PC-3 (cell line): ENCODE measurements at places on chromosomes 7 and 10. TPM values are rescaled to one million over a fixed set of nuclear protein-coding genes. Genes with fewer than 3 reads are reported as not detected.

Gene SPDYE2B
- not detected in 2 replicates for total RNA-seq

Gene GPR85
- not detected in 2 replicates for total RNA-seq

GRCh38 chr7:6621195-6622133, 6.1 kb downstream of the ZNF853 start:
- no peaks in the 10 kb centered on the region for H3K27me3 ChIP-seq
- DNase-seq: no peak
- no peak overlapping the region for H3K4me3 ChIP-seq
- no peak overlapping the region for H3K27ac ChIP-seq
- H3K4me1 ChIP-seq: no peaks in the 10 kb centered on the region

DNA sequence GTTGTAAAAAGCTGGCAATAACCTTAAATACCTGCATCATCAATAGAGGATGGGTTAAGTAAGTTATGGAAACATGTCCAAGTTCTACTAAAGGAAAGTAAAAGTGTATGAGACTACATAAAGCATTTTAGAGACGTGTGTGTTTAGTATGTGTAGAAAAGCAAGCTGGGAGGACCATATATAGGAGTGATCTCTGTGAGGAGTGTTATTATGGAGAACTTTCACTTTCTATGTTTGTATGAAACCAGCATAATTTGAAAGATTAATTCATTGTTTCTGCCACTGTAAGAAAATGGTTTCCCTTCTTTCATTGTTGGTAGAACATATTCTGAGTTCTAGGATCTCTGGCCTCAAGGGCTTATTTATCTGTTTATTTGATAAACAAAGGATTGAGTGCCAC, 19.2 kb upstream of the PDLIM1 start:
- no peaks in the 10 kb centered on the region for H3K27me3 ChIP-seq
- no peaks in the 10 kb centered on the region for H3K36me3 ChIP-seq
- H3K27ac ChIP-seq: no peak overlapping the region
- no peak for DNase-seq

GRCh38 chr7:85097844-85098243, 89.0 kb downstream of the SEMA3D start:
- DNase-seq: no peak
- H3K4me1 ChIP-seq: peaks cover 8% of the 10 kb centered on the region
- H3K36me3 ChIP-seq: no peaks in the 10 kb centered on the region
- H3K4me3 ChIP-seq: no peak overlapping the region
- no peak overlapping the region for H3K27ac ChIP-seq
- no peaks in the 10 kb centered on the region for H3K27me3 ChIP-seq

GRCh38 chr7:40979296-40979695, 723.6 kb downstream of the INHBA start:
- H3K36me3 ChIP-seq: no peaks in the 10 kb centered on the region
- no peak overlapping the region for H3K4me3 ChIP-seq
- no peak for DNase-seq
- peaks cover 13% of the 10 kb centered on the region; the same call in 1 of the 2 replicates for H3K4me1 ChIP-seq

Gene TACC2
- 27.9 and 31.7 TPM in 2 replicates for total RNA-seq

DNA sequence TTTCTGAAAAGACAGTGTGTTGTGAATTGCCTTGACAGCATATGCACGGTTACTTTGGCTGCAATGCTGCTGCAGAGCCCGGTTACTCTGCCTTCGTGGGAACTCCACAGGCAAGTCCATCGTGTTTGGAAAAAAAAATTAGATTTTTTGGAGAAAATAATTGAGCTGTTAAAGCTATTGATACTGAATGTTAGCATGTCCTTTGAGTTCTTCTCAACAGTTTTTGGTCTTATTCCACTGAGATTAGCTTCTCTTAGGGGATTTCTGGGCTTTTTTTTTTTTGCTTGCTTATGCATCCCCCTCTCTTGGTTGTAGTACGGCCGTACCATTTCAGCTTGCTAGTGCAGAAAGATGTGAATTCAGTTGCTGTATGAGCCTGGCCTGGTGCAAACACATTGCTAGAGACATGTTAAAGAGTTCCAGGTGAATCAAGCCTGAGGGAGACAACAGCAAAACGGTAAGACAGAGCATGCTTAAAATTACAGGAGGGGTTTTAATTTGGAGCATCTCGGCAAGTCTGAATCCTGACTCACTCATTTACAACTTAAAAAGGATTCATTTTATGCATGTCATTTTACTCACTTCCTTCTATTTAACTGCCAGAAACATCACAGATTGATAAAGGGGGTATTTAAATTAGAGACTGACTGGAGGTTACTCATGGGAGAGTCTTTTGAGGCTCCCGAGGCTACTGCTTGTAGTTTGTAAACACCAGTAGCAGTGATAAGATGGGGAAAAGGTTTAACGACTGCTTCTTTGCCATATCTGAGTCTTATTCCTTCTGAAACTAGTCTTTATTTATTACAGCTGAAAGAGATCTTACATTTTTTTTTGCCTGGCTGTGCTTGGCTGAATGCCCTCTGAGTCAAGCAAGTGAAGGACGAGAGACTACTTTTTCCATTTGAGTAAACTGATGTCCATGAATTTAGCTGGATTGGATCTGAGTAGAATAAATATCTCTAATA, 113.7 kb downstream of the CDK14 start:
- no peak overlapping the region for H3K4me3 ChIP-seq
- H3K36me3 ChIP-seq: no peaks in the 10 kb centered on the region
- peaks cover 18% of the 10 kb centered on the region for H3K4me1 ChIP-seq
- H3K27ac ChIP-seq: no peak overlapping the region
- DNase-seq: peak; percentile 28
